ENCODE measurements at places on chromosomes 12 and 14. TPM values are rescaled to one million over a fixed set of nuclear protein-coding genes. Genes with fewer than 3 reads are reported as not detected.

The BICDL1 gene
- total RNA-seq, result 9.7 TPM

DNA sequence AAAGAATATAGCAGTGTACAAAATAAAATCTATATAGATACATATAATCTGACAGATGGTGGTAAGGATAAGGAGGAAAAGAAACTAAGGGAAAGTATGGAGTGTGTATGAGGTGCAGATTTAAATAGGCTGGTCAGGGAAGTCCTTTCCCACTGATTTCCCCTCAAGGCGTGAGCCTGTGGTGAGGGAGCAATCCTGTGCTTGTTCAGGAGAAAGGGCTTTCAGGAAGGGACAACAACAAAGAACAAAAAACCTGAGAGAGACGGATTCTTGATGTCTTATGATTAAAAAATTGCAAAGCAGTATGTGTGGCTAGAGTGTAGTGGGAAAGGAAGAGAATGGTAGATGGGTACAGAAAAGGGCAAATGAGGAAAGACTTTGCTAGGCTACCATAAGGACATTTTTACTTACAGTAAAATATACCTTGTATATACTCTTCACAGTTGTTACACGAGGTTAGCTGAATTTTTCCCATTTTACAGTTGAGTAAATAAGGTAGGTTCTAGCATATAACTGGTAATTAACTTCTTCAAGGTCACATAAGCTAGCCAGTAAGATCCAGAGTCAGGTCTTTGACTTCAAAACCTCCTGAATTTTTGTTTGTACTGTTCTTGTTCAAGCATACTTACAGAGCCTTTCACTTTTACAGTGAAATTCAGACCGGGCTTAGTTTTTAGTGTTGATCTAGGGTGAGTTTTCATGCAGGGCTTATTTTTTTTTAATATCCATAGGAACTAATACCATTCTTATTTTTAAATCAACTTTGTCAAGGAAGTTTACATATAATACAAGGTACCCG lies 15.6 kb downstream of the CNOT2 start:
- no peaks in the 10 kb centered on the region for H3K36me3 ChIP-seq
- DNase-seq, result no peak
- H3K4me1 ChIP-seq, result no peaks in the 10 kb centered on the region
- H3K27ac ChIP-seq, result peak overlapping the region; percentile 5
- no peak overlapping the region for H3K4me3 ChIP-seq

- H3K36me3 ChIP-seq, result no peaks in the 10 kb centered on the region
- peak; percentile 40 for DNase-seq
- H3K4me3 ChIP-seq, result no peak overlapping the region
- H3K4me1 ChIP-seq, result peaks cover 4% of the 10 kb centered on the region
Measured at GRCh38 chr12:76706101-76706500, 57.8 kb upstream of the ZDHHC17 start.

DNA sequence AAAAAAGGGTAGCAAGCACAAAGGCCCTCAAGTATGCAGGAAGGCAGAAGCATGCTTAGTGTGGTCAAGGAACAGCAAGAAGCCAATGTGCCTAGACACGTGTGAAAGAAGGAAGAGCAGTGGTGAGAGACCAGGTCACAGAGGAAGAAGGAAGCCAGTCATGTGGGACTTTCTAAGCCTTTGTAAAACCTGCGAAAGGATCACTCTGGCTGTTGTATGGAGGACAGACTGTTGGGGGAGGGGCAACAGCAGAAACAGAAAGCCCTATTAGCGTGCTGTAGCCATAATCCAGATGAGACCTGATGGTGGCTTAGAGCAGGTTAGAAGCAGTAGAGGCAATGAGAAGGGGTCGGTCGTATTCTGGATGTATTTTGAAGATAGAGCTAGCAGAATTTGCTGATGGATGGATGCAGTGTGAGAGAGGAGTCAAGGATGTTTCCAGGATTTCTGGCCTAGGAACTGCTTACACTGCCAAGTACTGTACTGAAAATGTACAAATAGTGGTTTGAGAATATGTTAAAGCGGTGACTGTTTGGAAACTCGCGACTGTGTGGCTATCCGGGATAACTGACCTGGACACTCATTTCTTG lies 5.7 kb upstream of the MLF2 start:
- peaks cover 26% of the 10 kb centered on the region for H3K4me1 ChIP-seq
- no peaks in the 10 kb centered on the region for H3K27me3 ChIP-seq
- H3K36me3 ChIP-seq, result no peaks in the 10 kb centered on the region
- H3K27ac ChIP-seq, result no peak overlapping the region
- DNase-seq, result no peak

The ZFYVE1 gene
- 16.6 TPM for total RNA-seq

The MARS1 gene
- total RNA-seq, result 333 TPM

DNA sequence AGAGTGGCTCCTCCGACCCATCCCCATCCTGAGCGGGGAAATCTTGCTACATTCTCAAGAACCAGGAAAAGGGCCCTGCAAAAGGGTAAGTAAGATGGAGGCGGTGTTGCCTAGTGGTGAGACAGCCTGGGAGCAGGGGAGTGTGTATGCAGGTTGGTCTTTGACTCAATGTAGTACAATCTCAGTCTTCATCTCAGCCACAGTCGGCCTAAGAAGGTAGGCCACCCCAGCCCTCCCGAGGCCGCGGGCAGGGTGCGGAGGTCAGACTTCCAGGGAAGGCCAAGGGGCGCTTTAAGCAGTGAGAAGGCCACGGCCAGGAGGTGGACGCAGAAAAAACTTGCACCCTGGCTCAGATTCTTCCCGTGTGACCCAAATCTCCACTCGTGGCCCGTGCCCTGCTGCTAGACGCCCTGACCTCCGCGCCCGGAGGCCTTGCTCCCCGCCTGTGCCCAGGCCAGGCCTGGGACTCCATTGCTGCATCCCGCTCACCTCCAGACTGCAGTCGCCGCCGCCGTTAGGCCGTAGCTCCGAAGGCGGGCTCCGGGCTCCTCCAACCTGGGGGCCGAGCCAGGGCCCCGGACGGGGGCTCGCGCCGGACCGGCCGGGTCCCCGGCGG lies 435 bp downstream of the FOXM1 start:
- H3K4me3 ChIP-seq, result peak overlapping the region; percentile 54
- peaks cover 8% of the 10 kb centered on the region for H3K4me1 ChIP-seq
- peak overlapping the region; percentile 49 for H3K27ac ChIP-seq
- no peak for DNase-seq
- H3K36me3 ChIP-seq, result no peaks in the 10 kb centered on the region

GRCh38 chr12:115583591-115583990 lies 693.9 kb downstream of the MED13L start:
- H3K4me1 ChIP-seq, result no peaks in the 10 kb centered on the region
- DNase-seq, result no peak
- H3K4me3 ChIP-seq, result no peak overlapping the region
- H3K27ac ChIP-seq, result no peak overlapping the region

The EGLN3 gene
- total RNA-seq, result 26.6 TPM

The RNASE11 gene
- not detected for total RNA-seq

The XRCC3 gene
- total RNA-seq, result 19.1 TPM

DNA sequence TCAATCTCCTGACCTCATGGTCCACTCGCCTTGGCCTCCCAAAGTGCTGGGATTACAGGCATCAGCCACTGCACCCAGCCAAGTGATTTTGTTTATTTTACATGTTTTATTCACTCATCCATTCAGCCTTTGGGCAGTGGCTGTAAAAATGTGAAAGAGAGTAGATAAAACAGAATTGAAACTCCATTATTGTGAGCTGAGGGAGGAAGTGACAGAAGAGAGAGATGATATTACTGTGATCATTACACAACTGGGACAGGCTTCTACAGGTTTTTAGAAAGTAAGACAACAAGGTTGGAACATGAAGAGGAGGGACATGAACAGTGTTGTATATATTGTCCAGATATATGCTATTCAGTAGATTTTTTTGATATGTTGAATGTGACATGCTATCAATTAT lies 25.0 kb downstream of the CREBL2 start:
- H3K4me3 ChIP-seq, result no peak overlapping the region
- H3K4me1 ChIP-seq, result no peaks in the 10 kb centered on the region
- no peaks in the 10 kb centered on the region for H3K27me3 ChIP-seq
- H3K27ac ChIP-seq, result no peak overlapping the region

- H3K27ac ChIP-seq, result no peak overlapping the region
- H3K36me3 ChIP-seq, result no peaks in the 10 kb centered on the region
- H3K4me1 ChIP-seq, result peaks cover 12% of the 10 kb centered on the region
- no peaks in the 10 kb centered on the region for H3K27me3 ChIP-seq
Measured at GRCh38 chr14:49959822-49960408, 67.0 kb downstream of the ARF6 start.

The WSCD2 gene
- 7.0 TPM for total RNA-seq

The LRP1 gene
- 37.1 TPM for total RNA-seq

The TEX22 gene
- total RNA-seq, result 2.5 TPM

DNA sequence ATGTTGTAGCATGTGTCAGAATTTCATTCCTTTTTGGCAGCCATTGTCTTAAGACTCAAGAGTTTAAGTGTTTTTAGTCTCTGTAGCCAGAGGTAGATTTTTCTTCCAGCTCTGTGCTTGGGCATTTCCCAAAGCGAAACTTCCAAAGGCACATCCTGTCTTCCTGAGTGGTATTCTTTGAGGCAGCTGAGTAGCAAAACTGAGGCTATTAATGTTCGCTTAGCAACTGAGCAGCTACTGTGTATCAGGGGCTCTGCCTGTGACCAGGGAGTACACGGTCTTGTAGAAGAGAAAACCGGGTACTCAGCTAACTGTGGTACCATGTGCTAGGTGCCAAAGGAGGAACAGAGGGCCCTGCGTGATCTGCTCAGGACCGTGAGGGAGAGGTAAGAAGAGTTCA lies 52.0 kb downstream of the ETV6 start:
- H3K27me3 ChIP-seq, result no peaks in the 10 kb centered on the region
- H3K4me3 ChIP-seq, result no peak overlapping the region
- H3K4me1 ChIP-seq, result peaks cover 34% of the 10 kb centered on the region
- peak overlapping the region; percentile 48 for H3K27ac ChIP-seq
- no peak for DNase-seq

DNA sequence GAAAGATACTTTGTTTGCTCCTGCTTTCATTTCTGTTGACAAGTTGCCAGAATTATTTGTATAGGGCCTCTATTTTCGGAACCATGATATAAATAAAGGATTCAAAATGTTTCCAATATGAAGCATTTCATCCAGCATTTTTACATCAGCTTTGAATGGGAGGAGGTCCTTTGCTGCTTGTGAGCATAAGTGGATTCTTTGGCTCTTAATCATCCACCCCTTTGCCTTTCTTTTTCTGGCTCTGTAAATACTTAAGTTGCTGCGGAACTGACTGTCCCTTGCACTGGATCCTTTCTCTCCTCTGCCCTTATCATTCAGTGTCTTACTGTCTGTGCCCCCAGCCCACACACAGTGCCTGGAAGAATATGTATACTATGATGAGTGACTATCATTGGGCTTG lies 357.3 kb upstream of the RGS6 start:
- peaks cover 34% of the 10 kb centered on the region for H3K4me1 ChIP-seq
- no peaks in the 10 kb centered on the region for H3K36me3 ChIP-seq
- H3K27ac ChIP-seq, result peak overlapping the region; percentile 49
- DNase-seq, result peak; percentile 89

The VDR gene
- not detected for total RNA-seq

- no peak for DNase-seq
- H3K4me3 ChIP-seq, result no peak overlapping the region
- H3K4me1 ChIP-seq, result no peaks in the 10 kb centered on the region
- no peaks in the 10 kb centered on the region for H3K27me3 ChIP-seq
Measured at GRCh38 chr12:47795121-47795813, 22.2 kb downstream of the SLC48A1 start.

DNA sequence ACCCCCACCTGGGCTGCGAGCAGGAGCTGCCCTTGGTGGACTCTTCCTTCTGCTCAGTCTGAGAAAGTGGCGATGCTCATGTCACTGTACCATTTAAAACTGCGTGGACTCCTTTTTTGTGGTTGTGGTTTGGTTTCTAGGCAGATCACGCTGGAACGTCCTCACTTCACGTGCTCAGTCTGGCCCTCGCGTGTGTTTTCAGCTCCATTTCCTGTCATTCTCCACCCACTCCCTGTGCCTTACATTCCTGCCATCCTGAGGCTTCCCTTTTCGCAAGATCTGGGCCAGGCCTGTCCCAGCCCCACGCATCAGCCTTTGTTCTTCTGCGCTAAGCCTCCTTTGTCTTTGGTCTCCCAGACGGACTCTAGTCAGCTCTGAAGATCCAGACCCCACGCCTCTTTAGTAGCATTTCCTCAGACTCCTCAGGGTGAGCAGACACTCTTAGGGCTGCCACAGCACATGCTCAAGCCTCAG lies 105.4 kb downstream of the FBXL14 start:
- H3K4me1 ChIP-seq, result peaks cover 6% of the 10 kb centered on the region
- no peaks in the 10 kb centered on the region for H3K27me3 ChIP-seq
- H3K27ac ChIP-seq, result peak overlapping the region; percentile 55
- DNase-seq, result no peak

Data from cardiac muscle cell (in vitro differentiated cells and primary cell).